ENCODE measurements at places on chromosomes 1 and 21.

GRCh38 chr1:151739590-151740355 is 18.5 kb downstream of the RIIAD1 start:
- DNase-seq: no peak

DNA sequence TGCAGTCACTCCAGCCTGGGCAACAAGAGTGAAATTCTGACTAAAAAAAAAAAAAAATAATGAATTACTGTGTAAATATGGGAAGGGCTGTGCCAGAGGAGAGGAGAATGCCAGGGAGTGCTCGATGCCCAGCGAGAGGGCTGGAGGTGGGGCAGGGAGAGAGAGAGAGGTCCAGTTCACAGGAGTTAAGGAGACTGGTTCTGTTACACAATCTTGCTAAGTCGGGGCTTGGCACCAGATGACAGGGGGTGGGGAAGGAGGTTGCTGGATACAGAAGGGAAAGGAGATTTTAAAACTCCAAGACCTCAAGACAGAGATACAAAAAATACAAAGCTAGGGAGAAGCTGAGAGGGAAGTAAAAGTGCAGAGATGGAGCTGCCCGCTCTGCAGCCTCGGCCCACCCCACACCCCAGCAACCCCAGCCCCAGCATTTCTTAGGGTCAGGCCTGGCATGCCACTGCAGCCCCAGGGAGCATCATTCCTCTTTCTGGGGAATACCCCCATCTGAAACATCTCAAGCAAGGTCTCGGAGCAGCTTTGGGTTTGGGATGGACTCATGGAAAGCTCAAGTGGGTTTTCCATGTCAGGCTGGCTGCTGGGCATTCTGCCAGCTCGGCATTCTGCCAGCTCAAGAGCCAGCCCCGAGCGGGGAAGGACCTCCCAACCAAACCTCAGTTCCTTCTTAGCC is 991 bp downstream of the SELENBP1 start:
- no peak for DNase-seq

GRCh38 chr1:209062863-209063262 is 520.7 kb upstream of the CAMK1G start:
- no peak for DNase-seq

- DNase-seq: no peak
These were observed 34.1 kb upstream of the GPR52 start for GRCh38 chr1:174413632-174414031.

GRCh38 chr21:39175154-39175553 is 8.1 kb downstream of the PSMG1 start:
- no peak for DNase-seq

DNA sequence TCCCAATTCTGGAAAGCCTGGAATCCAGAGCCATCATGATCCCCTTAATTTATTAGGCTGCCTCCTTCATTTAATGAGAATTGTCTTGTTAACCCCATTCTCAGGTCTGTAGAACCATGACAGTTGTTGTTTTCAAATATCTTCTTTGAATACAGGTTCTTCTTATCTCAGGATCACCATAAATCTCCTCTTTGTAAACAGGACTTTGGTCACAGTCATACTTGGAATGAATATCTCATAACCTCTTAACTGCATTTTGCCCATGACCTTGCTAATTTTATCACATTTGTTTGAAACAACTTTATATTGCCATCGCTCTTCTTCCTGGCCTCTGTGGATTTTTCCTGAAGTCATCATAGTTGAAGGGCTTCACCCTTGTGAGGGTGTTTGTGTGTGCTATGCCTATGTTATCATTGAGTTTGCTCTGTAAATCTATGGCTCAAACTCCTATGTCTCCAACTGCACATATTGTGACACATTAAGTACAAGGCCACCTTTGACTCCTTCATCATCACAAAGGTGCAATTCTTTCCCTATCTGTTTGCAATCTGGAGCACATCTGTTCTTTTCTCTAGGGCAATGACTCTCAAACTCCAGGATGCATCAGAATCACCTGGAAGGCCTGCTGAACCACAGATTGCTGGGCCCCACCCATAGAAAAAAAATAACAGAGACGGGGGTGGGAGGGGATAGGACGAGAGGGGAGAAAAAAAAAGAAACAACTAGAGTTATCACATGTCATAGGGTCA is 54.2 kb downstream of the FCRL5 start:
- DNase-seq: no peak

GRCh38 chr21:36103434-36103833 is 31.4 kb upstream of the CBR3 start:
- DNase-seq: no peak

Data from stimulated activated CD8-positive, alpha-beta memory T cell treated with anti-CD3 and anti-CD28 coated beads, Interleukin-15, amount 100 ng/mL, for 1 hour (primary cell).